ENCODE measurements at places on chromosomes 4 and X.

- DNase-seq = no peak
Measured at GRCh38 chrX:46447384-46447783, 97.8 kb downstream of the ZNF674 start.

GRCh38 chrX:46463682-46464081 lies 81.5 kb downstream of the ZNF674 start:
- no peak for DNase-seq

- DNase-seq = no peak
Measured at GRCh38 chr4:119136546-119136945, 914 bp downstream of the MYOZ2 start.

DNA sequence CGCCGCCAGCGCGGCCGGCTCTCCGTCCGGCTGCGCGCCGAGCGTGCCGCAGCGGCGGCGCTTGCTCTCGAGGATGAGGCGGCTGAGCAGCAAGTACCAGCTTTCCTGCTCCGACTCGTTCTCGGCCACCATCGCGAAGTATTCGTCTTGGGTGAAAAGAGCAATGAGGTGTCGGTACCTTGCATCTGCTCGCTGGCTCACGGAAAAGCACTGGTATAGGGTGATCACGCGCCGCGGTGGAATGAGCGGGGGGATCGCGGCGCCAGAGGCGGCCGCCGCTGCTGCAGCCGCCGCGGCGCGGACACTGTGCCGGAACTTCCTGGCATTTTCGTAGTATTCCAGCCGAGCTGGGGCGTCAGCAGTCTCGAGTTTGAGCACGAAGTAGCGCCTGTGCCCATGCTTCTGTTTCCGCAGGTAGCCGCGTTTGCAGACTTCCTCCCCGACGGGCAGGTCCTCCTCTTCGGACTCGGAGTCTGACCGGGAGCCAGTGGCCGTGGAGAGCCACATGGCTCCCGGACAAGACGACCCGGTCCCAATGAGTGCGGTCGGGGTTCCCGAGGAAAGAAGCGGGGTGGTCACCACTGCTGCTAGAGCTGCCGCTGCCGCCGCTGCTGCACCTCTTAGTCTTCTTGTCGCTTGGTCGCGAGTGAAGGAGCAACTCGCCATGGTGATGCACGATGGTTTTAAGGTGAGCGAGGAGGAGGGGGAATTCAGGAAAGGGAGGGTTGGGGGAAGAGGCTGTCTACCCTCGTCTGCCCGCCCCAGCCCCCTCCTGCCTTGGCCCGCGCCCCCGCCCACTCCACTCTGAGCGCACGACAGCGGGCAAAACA lies 469 bp downstream of the IRS4 start:
- DNase-seq = no peak

Data from suprapubic skin (tissue), 4 donors.